Activated CD4-positive, CD25-positive, alpha-beta regulatory T cell (primary cell): ENCODE measurements at places on chromosomes 6 and 20.

GRCh38 chr6:4399656-4400055 is 264.3 kb upstream of the ECI2 start:
- no peak for DNase-seq

DNA sequence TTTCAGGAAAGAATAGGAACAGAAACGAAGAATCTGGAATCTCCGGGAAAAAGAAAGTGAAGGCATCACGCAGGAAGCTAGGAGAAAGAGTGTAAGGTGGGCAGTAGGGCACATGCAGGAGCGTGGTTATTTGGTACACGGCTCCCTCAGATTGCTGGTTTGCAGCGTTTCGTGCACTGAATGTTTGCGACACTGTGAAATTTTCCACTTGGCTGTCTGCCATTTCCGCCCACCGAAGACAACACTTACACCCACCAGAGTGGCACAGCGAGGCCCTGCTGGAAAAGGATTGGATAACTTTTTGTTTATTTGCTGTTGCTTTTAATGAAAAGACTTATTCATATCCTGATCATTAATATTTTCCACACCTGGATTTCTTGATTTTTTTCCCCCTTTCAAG is 248.3 kb downstream of the GMPR start:
- DNase-seq: no peak

DNA sequence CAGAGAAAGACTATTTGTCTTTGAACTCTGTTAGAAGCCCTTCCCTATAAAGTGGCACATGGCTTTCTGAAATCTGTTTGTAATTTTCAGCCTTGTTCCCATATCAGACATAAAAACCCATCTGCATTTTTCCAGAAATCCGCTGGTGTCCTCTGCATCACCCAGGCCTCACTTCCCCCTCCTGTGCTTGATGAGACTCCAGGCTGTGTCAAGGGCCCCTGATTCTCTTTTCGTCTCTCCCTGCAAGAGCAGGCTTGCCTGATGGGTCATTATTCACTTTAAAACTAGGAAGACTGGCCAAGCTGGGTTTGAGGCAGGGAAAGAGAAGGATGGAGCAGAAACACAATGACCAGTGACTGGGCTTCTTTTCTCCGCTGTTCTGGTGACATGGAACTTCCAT is 10.6 kb upstream of the PROKR2 start:
- DNase-seq: no peak

DNA sequence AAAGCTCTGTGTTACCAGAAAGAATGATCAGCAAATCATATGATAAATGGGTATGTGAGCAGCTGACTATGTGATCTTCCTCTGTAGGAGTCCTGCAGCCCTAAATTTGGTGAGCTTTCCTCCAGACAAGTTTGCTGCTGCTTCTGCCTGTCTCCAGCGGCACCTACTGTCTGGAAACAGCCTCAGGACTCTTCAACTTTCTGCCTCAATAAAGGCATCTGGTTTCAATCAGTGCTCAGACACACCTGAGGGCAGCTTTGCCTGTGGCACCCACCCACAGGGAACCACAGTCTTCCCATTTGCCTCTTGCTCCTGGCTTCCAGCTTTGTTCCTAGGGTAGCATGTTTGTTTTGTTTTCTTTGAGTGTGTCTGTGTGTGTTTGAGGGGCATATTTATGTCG is 727.9 kb upstream of the MAN1A1 start:
- no peak for DNase-seq

DNA sequence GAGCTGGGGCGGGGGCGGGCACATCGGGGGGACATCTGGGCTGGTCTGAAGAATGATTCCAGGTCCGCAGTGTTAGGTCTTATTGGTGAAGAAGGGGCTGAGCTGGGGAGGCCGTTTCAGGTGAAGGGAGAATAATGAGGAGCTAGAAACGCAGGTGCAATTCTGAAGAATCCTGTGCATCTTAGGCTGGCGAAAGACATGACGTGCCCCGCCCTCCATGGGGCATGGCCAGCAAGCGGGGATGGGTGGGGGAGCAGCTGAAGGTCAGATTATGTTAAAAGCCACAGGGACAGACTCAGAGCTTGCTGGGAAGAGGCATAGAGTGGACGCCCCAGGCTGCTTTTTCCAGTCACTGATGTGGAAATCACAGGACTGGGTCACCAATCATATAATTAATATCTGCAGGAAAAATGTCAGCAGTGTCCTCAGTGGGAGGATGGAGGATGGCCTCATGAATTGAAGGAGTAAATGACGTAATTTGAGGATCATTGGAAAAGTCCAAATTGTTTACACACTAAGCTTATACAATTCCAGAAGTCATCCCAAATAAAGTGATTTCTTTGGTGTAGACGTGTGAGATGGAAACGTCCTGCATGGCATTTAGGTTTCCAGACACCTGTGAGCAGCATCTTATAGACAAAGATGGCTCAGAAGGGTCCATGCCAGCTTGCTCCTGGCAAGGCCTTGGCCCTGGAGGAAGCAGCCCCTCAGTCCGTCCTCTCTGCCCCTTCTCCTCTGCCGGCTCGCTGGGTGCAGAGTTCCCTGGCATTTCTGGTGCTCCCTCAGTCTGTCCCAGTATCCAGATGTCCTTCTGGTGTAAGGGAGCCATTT is 109.6 kb upstream of the FRMD1 start:
- DNase-seq: no peak

GRCh38 chr20:57030611-57031600 is 235.5 kb downstream of the BMP7 start:
- no peak for DNase-seq

GRCh38 chr20:2752567-2753460 is 47.6 kb downstream of the CPXM1 start:
- no peak for DNase-seq

- DNase-seq: no peak
Observed at GRCh38 chr6:125802943-125803377, 12.2 kb downstream of the NCOA7 start.

DNA sequence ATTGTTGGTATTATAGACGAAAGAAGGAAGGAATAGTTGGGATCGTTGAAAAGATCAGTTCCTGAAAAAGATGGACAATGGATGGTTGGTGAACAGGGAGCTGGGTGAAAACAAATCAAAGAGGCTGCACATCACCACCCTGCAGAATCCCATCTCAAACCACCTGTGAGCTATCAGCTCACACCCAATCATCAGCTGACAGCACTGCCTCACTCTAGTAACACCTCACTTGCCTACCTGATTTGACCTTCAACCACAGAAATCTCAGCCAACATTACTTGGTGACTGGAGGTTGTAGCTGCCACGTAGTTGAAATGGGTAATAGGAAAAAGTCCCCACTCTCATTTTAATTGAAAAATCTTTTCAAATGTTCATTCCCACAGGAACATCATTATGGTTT is 101.8 kb upstream of the DST start:
- DNase-seq: no peak

DNA sequence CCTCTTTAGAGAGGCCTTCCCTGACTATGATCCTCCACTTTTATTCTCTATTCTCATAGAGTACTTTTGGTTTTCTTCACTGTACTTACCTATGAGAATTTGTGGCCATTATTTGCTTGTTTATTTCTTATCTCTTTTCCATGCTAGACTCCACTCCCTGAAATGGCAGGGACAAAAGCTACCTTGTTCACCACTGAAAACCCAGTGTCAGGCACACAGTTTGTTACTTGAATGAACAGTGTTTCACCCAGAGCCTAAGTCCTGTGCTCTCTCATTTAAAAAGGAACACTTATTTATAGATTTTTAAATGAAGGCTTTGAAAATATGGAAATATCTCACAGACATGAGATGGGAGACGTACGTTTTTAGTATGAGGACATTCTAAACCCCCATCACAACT is 47.7 kb upstream of the ENPP5 start:
- DNase-seq: no peak

- no peak for DNase-seq
Observed at GRCh38 chr6:45743028-45743615, 272.5 kb downstream of the CLIC5 start.

DNA sequence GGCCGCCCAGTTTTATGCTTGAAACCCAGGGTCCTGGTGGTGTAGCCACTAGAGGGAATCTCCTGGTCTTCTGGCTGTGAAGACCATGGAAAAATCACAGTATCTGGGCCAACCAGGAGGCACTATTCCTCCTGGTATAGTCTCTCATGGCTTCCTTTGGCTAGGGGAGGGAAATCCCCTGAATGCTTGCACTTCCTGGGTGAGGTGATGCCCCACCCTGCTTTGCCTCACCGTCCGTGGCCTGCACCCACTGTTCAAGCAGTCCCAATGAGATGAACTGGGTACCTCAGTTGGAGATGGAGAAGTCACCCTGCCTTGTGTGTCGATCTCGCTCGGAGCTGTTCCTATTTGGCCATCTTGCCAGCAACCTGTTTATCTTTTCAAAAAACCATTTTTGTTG is 10.1 kb upstream of the ZNF337 start:
- DNase-seq: peak; percentile 5

DNA sequence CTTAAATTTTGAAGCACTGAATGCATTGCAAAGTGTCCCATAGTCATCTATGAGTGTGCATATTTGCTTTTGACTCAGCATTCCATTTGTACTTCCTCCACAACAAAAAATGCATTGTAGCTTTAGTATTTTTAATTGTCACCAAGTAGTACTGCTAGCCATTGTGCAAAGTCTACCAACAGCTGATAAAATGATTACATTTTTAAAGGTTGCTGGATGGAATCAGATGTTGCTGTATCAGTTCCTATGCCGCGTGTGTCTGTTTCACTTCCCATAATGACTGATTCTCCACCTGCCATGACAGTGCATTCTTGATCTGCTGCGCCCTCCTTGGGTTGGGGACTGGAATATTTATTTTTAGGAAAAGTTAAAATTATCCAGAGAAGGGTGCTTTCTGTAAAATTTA is 41.2 kb downstream of the SLX4IP start:
- no peak for DNase-seq

- DNase-seq: no peak
Observed at GRCh38 chr6:131383421-131384411, 189.3 kb upstream of the ARG1 start.

DNA sequence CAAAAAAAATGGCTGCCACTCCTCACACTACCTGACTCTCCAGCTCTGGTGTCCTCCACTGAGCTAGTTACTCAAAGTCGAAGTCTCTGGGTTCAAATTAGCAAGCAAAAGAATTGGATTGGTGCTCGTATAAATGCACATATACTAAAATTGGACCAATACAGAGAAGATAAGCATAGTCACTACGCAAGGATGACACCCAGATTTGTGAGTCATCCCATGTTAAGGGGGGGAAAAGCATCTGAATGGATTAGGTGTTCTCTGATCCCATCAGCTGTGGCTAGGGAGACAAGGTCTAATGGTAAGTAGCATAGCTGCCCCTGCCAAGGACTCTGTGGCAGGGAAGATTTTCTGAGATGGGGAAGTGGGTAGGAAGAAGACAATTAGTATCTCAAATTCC is 18.3 kb upstream of the AMD1 start:
- no peak for DNase-seq

GRCh38 chr20:40895182-40895581 is 133.4 kb upstream of the TOP1 start:
- DNase-seq: no peak

- DNase-seq: no peak
Observed at GRCh38 chr20:45087814-45088213, 13.1 kb downstream of the KCNS1 start.

GRCh38 chr6:105058316-105058715 is 101.4 kb downstream of the LIN28B start:
- no peak for DNase-seq

GRCh38 chr6:98880486-98880885 is 46.1 kb downstream of the POU3F2 start:
- no peak for DNase-seq

- DNase-seq: no peak
Observed at GRCh38 chr6:128848212-128848935, 34.6 kb upstream of the LAMA2 start.

- no peak for DNase-seq
Observed at GRCh38 chr6:45647341-45648261, 269.9 kb upstream of the SUPT3H start.

DNA sequence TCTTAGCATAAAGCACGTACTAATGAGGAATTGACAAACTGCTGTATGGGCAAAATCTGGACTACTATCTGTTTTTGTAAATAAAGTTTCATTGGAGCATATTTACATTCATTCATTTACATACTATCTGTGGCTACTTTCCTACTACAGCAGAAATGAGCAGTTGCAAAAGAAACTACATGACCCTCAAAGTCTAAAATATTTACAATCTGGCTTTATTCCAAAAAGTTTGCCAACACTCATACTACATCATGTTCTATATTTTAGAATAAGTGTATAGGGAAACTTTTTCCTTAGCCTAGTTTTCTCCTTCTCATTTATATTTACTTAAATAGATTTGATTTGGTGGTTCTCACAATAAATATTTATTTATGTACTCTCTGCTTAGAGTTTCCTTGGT is 208.2 kb downstream of the RIMS1 start:
- DNase-seq: no peak

DNA sequence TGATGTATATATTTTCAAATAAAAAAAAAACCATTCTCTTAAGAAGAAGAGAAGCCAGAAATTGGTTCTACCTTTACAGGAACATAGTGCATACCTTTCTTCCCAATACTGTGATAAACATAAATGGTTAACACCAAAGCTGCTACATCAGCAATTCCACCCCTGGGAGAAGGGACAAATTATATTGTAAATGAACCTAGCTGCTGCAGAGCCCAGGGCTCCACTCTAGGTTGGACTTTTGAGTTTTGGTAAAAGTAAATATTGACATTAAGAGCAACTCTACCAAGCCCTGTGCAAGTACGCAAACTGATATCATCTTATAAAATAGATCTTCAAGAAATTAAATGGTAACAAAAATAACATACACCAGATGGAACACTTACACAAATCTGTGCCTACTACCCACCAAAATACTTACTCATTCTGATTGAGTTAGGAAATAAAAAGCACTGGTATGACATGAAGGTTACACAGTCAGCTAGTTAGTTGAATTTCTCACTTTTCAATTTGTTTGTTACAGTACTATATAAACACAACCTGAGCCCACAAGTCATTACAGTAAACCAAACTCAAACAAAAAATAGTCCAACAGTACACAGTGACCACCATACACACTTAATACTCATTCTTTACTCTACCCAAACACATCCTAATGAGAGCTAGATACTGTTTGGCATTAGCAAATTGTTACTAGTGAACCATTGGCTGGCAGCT is 223.3 kb upstream of the HEY2 start:
- no peak for DNase-seq

DNA sequence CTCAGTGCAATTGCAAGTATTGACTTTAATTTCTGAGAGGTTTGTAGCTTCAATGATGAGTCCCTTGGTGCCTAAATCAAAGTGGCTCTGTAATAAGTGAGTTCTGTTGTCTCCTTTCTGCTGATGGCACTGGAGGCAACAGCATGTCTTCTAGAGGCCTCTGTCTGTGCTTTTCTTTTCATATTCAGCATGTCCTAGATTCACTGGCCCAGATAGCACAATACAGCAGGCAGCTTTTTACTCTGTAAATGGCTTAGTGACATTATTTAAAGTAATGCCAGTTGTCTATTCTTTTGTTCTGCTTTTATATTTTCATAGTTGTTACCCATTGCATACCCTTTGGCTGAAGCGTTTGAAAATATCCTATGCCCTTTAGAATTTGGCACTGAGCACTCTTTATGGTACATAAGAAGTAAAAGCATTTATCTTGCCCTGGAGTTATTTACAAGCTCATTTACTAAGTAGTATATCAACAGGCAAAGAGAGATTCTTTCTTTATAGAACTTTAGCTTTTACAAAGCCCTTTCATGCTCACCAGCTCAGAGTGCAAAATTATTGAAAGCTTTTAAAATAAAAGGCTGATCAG is 271.5 kb upstream of the KCNQ5 start:
- DNase-seq: no peak

GRCh38 chr6:3765415-3765814 is 13.9 kb upstream of the PXDC1 start:
- DNase-seq: no peak
